Mesenteric fat pad (tissue), 1 donor: ENCODE measurements at places on chromosomes 6 and 20. TPM values are rescaled to one million over a fixed set of nuclear protein-coding genes. Genes with fewer than 3 reads are reported as not detected.

The B3GALT4 gene
- 10.7 TPM for total RNA-seq

The OPN5 gene
- not detected for total RNA-seq

The CAGE1 gene
- total RNA-seq = not detected

DNA sequence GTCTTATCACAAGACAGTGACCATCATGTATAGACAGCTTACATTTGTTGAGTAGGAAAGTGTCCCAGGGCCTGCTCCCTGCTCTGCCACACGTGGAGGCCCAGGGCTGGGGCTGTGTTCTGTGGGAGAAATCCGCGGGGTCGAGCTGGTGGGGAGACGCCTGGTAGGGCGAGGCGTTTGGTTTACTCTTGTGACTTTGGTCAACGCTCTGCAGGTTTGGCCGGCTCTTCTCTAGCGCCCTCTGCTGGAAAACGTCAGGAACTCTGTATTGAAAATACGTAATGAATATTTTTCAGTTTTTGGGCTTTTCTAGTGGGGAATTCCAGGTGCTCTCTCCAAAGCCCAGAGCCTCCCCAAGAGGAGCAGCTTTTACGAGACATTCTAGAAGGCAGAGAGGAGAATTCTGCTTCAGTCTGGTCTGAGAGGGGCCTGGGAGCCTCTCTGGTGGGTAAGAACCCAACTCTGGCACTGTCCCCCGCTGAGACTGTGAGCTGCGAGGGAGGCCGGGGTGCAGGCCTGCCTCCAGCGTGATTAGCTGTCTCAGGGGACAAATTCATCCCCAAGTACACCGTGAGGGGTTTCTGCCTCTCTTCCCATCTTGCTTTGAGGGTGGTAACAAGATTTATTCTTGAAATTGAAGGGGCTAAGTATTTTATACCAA, 112.6 kb upstream of the RALGAPA2 start:
- no peak for DNase-seq

DNA sequence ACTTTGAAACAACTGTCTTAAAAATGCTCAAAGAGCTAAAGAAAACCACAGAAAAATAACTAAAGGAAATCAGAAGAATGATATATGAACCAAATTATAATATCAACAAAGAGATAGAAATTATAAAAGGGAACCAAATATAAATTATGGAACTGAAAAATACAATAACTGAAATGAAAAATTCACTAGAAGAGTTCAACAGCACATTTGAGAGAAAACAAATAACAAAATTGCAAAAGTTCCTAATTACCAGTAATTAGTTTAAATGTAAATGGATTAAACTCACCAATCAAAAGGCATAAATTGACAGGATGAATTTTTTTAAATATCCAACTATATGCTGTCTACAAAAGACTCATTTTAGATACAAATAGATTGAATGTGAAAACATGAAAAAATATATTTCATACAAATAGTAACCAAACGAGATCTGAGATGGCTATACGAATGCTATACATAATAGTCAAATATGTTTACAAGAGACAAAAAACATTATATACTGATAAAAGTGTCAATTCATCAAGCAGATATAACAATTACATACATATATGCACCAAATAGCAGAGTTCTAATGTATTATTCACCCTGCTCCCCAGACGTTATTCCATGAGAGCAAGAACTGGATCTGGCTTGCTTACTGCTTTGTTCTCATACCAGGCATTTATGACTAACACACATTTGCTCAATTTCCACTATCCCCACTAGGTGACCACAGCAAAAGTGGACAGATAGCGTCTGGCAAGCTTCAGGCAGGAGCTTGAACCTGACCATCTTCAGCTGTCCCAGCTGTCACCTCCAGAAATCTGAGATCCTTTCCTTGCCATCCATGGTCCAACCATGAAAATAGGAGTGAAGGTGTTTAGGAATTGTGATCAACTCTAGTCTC, 72.4 kb upstream of the SIRPA start:
- DNase-seq = no peak

DNA sequence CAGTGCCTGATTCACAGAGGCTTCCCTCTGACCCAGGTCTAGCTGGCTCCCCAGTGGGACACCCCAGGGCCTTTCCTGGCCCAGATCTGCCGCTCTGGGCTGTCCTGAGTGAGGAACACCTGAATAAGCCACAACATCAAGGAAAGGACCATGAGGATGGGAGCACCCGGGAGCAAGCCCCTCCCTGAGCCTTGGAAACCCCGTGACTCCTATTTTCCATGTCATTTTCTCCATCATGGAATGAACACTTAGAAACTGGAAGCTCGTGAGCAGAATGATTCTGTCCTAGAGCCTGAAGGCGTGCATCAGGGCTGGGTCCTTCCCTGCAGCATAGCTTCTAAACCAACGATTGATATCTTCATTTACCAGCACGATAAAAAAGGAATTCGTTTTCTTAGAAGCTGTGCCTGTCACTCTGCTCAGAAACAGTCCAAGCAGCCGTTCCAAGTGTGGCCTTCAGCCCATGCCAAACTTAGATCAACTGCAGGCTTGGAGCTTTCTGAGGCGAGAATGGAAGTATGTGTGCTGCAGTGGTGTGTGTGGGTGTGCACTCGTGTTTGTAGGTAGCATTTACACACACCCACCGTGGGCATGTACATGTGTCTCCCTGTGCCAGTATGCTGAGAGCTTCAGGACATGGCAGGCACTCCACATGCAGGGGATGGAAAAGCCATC, 83.2 kb upstream of the FOXC1 start:
- no peak for DNase-seq
